Stimulated activated CD4-positive, alpha-beta T cell treated with anti-CD3 and anti-CD28 coated beads, Interleukin-15, amount 100 ng/mL, for 1 hour (primary cell): ENCODE measurements at places on chromosomes 6 and 20.

- no peak for DNase-seq
Measured at GRCh38 chr6:81084776-81085430, 667.6 kb downstream of the TENT5A start.

- no peak for DNase-seq
Measured at GRCh38 chr6:143482593-143482992, 28.9 kb downstream of the FUCA2 start.

GRCh38 chr6:129029778-129030177 lies 146.8 kb downstream of the LAMA2 start:
- no peak for DNase-seq

- DNase-seq: no peak
Measured at GRCh38 chr6:55895972-55896730, 20.8 kb upstream of the BMP5 start.
